ENCODE measurements at places on chromosomes 2 and 18. TPM values are rescaled to one million over a fixed set of nuclear protein-coding genes. Genes with fewer than 3 reads are reported as not detected.
A peak's percentile ranks its signal among the peaks of the same experiment; 100 is the strongest.

DNA sequence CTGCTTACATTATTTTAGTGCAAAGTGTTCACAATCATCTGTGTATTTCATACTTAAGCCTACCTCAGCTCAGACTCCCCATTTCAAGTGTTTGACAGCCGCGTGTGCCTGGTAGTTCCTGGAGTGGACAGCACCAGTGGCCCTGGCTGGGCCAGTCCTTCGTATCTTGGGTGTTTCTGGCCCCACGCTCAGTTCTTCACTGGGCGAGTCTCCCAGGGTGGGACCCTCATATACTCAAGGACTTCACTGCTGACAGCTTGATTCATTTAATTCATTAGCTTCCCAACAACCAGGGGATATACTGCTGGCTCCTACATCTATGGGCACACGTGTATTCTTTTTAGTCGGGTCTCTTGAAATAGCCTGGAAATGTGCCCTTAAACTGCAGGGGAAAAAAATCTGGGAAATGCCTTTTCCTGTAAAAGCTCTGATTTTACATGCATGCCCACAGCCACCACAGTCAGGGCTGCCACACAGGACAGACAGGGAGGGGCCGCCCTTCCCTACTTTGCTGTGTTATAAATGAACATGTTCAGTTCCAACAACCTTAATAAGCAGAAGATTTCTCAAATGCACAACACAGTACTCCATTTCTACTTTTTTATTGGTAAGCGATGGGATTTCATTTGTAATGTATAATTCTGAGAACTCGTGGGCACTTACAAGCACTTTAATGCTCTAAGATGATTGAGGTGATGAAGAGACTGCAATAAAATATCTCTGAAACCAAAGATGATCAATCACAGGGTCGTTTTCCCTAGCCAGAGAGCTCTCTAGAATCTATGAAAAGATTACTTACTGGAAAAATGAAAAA is 205.5 kb upstream of the REV1 start:
- DNase-seq = no peak

The SALL3 gene
- not detected for total RNA-seq

DNA sequence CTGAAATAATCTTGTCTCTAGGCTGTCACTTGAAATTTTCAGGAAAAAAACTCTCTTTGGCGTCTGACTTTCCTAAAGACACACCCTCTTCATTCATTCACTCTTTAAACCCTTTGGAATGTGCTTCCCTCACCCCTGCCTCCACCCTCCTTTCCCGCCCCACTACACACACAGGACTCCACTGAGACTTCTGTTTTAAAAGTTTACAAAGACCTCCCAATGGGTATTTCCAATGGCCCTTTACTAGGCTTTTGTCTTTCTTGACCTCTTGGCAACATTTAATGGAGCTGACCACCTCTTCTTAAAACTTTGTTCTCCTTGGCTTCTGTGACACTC is 96.1 kb downstream of the RBMS1 start:
- DNase-seq = no peak

- peak; percentile 51 for DNase-seq
These were observed 270.1 kb downstream of the TCF4 start for GRCh38 chr18:55317864-55318263.

- no peak for DNase-seq
These were observed 19.2 kb upstream of the ASXL2 start for GRCh38 chr2:25897506-25897905.

DNA sequence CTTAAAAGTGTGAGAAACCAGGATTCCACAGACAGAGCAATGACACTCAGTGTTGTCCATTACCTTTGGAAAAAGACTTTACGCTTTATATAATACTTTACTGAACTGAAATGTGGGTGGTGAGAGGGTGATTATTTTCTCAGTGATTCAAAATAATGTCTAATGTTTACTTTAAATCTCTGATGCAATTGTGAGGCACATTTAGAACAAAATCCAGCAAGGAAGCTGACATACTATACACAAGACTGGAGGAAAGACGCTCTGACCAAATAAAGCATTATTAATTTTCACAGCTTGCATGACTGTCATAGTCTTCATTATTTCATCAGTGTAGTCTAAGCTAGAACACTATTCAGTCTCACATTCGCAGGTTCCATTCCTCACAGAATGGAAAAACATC is 34.1 kb upstream of the STAT1 start:
- no peak for DNase-seq
